ENCODE measurements at places on chromosomes 1 and 21.

DNA sequence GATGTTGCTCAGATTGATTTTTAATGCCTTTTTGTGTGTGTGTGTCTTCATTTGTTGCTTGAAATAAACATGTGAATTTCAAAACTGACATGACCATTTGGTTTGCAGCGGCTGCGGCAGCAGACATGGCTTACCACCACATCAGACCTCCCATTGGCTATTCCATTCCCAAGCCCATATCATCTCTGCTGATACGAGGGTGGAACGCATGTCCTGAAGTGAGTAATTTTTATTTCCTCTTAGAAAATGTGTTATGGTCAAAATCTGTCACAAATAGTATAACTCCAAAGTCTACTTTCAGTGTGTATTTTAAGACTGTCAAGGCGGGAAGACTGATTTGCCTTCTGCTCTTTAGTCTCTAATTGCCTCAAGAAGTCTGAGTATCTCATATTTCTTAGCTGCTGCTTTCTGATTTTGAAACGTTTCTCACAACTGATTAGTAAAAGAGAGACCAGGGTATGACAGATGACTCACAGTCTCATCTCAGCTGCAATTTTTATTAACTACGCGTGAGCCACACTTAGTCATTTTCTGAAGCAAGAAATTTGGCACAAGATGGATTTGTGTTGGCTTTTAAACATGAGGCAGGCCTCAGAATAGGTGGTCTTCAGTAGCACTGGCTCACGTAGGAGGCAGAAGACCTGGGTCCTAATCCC, 49.0 kb downstream of the LRRC53 start:
- DNase-seq: no peak

- DNase-seq: no peak
Observed at GRCh38 chr1:38004284-38005108, 818 bp downstream of the FHL3 start.

GRCh38 chr1:60895252-60895651, 187.1 kb upstream of the NFIA start:
- DNase-seq: no peak

GRCh38 chr1:2214541-2215241, 13.4 kb upstream of the SKI start:
- no peak for DNase-seq

- no peak for DNase-seq
Observed at GRCh38 chr1:96183928-96184327, 537.7 kb upstream of the PTBP2 start.

GRCh38 chr1:9539829-9540550, 725 bp downstream of the SLC25A33 start:
- no peak for DNase-seq

DNA sequence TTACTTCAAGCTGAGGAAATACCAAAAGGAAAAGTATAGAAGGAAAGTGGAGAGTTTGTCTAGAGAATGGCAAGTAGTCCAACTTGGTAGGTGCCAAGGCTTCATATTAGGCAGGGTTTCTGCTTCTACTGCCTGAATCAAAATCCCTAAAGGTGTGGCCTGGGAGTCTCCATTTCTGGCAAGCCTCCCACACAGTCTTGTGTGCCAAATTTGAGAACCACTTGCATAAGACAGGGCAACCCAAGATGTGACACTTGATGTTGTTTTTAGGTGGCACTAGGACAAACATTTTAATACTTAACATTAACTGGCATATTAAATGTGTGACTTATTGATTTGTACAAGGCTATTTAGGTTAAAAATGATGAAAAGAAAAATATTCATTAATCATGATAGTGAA, 60.1 kb downstream of the ATG4C start:
- no peak for DNase-seq

DNA sequence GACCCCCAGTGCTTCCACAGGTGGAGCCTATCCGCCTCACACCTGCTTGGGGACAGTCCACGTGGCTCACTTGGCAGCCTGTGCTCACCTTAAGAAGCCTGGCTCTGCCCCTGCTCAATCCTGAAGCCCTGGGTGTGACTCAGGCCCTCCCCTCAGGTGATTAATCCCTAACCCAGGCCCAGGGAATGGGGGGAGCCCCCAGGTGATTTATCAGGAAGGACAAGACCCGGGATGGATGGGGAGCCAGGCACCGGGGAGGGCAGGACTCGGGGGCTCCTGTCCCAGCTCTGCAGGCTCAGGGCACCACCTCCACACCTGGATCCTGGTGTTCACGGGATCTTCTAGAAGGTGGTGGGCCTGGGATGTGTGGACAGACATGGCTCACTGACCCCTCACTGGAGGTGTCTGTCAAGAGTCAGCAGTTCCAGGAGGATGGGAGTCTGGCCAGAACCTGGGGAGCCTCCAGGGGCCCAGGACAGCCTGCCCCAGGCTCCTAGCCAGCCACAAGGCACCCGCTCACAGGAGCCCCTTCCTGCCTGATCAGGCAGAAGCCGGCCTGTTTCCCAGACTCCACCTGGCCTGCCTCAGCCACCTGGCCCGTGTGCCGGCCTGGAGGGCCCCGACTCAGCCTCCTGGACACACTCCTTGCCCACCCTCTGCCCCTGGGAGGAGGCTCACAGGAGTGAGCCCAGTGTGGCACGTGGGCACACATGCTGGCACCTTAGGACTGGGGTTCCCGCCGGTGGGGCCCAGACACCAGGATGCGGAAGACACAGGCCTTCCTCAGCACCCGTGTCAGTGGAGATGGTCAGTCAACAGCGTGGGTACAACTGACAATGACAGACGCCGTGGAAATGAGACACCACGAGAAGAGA, 38.6 kb upstream of the COL6A1 start:
- no peak for DNase-seq
